ENCODE measurements at places on chromosomes 3 and 15. TPM values are rescaled to one million over a fixed set of nuclear protein-coding genes. Genes with fewer than 3 reads are reported as not detected.

The STAB1 gene
- 73.5 TPM for total RNA-seq

The CHRD gene
- total RNA-seq: 9.1 TPM

The CNTN3 gene
- 27.1 TPM for total RNA-seq

The CHDH gene
- 0.58 TPM for total RNA-seq

The SERPINI2 gene
- total RNA-seq: 3.9 TPM

The GPR62 gene
- total RNA-seq: not detected

The CCRL2 gene
- 2.5 TPM for total RNA-seq

The THRB gene
- total RNA-seq: 14.8 TPM

The AGBL1 gene
- 1.5 TPM for total RNA-seq

The ACKR4 gene
- 6.8 TPM for total RNA-seq

The SEC61A1 gene
- 124 TPM for total RNA-seq

The COL6A5 gene
- 6.1 TPM for total RNA-seq

The SLC28A2 gene
- total RNA-seq: not detected

The GP5 gene
- 0.90 TPM for total RNA-seq

The RGMA gene
- 3.4 TPM for total RNA-seq

The IQCF5 gene
- not detected for total RNA-seq

The TFG gene
- total RNA-seq: 101 TPM

The PDE8A gene
- 82.3 TPM for total RNA-seq

The FMN1 gene
- total RNA-seq: 6.2 TPM

The CCR8 gene
- total RNA-seq: not detected

The ZBBX gene
- not detected for total RNA-seq

The HRG gene
- not detected for total RNA-seq

The SLC2A2 gene
- not detected for total RNA-seq

The ZCWPW2 gene
- total RNA-seq: 4.6 TPM

The SPTSSB gene
- total RNA-seq: 74.9 TPM

The ARGFX gene
- total RNA-seq: not detected

The PTPN9 gene
- total RNA-seq: 26.6 TPM

The SLC25A26 gene
- total RNA-seq: 21.6 TPM

The TPRG1 gene
- 6.2 TPM for total RNA-seq

The SLC27A2 gene
- total RNA-seq: 3.5 TPM

The SPINT1 gene
- 31.4 TPM for total RNA-seq

The HACL1 gene
- total RNA-seq: 30.3 TPM

The RAP2B gene
- total RNA-seq: 20.1 TPM

The SLC6A11 gene
- 0.42 TPM for total RNA-seq

The PODXL2 gene
- total RNA-seq: 4.2 TPM

The DPPA2 gene
- total RNA-seq: not detected

The XIRP1 gene
- 1.1 TPM for total RNA-seq

The C3orf80 gene
- 1.0 TPM for total RNA-seq
